ENCODE measurements at places on chromosomes 5 and 9.

DNA sequence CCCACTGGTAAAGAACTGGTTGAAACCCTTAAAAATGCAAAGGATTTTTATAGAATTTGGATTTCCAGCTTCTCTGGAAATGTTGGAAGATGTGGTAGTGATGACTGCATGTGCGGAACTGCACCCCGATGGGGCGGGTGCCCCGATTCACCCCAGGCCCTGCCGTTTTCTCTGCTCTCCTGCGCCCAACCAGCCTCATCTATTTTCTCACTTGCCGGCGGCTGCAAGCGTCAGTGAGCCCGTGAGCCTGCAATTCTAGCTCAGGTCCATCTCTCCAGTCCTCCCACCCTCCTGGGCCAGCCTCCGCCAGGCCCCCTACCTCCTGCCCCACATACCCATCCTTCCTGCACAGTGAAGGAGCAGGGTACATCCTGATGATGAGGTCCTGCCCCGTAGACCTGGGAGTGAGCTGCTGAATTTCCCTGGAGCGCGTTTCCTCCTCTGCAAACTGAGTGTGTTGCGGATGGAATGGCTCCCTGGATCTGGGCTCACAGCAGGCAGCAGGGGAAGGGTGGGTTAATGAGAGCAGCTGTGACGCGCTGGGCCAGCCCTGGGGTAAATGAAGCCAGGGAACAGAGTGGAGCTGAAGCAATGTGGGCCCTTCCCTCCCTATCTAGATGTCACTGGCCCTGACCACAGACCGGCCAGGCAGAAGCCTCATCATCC, 45.9 kb upstream of the PHYKPL start:
- no peak for DNase-seq

- DNase-seq: no peak
Measured at GRCh38 chr5:109927639-109928038, 237.9 kb downstream of the MAN2A1 start.

DNA sequence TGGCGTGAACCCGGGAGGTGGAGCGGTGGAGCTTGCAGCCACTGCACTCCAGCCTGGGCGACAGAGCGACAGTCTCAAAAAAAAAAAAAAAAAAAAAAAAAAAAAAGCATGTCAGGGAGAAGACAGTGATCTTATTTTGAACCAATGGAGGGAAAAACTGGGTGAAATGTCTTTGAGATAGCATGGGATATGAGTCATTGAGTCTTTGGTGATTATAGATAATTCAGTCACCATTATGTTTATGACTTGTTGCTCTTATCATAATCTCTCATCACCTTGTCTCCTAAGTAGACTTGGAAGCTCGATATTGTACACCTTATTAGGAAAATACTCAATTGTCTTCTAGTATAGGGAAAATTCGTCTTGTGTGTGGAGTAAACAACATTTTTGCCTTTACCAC, 55.1 kb upstream of the KDM4C start:
- no peak for DNase-seq

GRCh38 chr9:130042406-130042884, 544 bp downstream of the FNBP1 start:
- no peak for DNase-seq

GRCh38 chr5:6950860-6951259, 237.6 kb downstream of the TENT4A start:
- no peak for DNase-seq

DNA sequence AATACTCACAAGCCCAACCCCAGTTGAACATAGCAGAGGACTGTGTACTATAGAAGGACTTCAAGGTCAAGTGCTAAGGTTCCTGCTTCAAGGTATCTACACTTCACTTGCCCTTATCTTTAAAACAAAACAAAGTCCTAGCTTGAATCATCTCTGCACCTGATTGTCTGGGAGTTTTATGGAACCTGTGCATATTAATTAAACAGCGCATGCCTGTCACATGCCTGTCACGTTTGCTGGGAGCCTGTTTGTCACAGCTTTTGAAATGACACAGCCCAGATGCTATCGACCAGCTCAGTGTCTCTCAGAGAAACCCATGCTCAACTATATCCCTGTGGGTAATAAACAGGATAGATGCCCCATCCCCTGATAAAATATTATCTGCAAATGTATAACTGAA, 476.0 kb downstream of the ZSWIM6 start:
- no peak for DNase-seq

GRCh38 chr5:131068076-131068475, 97.0 kb downstream of the HINT1 start:
- no peak for DNase-seq

- no peak for DNase-seq
Measured at GRCh38 chr9:22088717-22089061, 79.6 kb upstream of the CDKN2B start.

- DNase-seq: no peak
Measured at GRCh38 chr5:58498340-58498942, 7.2 kb downstream of the GAPT start.

- no peak for DNase-seq
Measured at GRCh38 chr9:77375956-77376532, 198.7 kb downstream of the VPS13A start.

GRCh38 chr5:132419502-132420468, 50.3 kb downstream of the SLC22A5 start:
- DNase-seq: peak; percentile 33

DNA sequence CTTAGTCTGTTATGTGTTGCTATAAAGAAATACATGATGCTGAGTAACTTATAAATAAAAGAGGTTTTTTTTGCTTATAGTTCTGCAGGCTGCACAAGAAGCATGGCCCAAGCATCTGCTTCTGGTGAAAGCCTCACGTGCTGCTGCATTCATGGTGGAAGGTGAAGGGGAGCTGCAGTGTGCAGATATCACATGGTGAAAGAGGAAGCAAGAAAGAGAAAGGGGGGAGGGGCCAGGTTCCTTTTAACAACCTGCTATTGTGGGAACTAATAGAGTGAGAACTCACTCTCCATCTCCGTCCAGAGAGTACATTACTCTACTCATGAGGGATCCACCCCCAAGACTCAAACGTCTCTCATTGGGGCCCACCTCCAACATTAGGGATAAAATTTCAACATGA, 12.5 kb upstream of the PARP8 start:
- no peak for DNase-seq

GRCh38 chr5:79436224-79436623, 77.7 kb downstream of the HOMER1 start:
- DNase-seq: no peak

GRCh38 chr5:27434335-27434734, 395.9 kb upstream of the CDH9 start:
- DNase-seq: no peak

GRCh38 chr9:89732295-89732938, 127.6 kb downstream of the GADD45G start:
- DNase-seq: no peak

DNA sequence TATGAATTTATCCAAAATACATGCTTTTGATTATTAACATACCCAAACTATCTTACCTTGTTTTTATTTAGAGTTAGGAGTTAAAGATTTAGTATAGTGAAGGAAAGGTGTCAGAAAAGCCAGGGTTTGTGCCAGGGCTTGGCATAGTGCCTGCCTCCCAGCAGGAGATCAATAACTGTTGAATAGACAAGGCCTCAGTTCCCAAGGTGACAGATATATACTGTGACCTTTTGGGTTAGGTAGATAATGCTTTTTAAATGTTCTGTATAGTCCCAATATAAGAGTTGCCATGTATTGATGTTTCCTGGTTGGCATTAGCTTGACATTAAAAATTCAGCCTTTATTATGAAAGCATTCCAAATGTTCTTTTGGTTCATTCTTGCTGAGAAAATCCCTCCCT, 121.8 kb downstream of the MCTP1 start:
- DNase-seq: no peak

DNA sequence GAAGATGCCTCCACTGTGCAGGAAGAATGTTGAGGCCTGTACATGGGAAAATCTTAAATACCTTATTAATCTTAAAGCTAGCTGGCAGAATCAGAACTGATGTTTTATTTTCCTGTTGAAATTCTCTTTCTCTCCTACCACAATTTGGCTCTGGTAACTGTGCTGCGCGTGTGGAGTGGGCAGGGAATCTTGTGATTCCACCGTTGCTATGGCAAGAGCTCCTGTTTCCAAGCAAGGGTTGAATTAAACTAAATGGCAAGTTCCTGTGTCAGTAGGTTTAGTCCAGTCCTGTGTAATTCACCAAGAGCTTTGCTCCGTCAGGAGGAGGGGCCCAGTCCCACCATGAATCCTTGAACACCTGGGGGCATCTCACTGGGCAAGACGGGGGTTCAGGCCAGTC, 36.4 kb downstream of the NXNL2 start:
- no peak for DNase-seq

- DNase-seq: peak; percentile 43
Measured at GRCh38 chr9:132507670-132508469, 74.5 kb upstream of the BARHL1 start.
